Activated CD4-positive, alpha-beta T cell treated with anti-CD3 and anti-CD28 coated beads, Interleukin-2, amount 10 ng/mL, durations not matched to agents 24 days and 14 days (primary cell): ENCODE measurements at places on chromosomes 16 and 17. TPM values are rescaled to one million over a fixed set of nuclear protein-coding genes. Genes with fewer than 3 reads are reported as not detected.

DNA sequence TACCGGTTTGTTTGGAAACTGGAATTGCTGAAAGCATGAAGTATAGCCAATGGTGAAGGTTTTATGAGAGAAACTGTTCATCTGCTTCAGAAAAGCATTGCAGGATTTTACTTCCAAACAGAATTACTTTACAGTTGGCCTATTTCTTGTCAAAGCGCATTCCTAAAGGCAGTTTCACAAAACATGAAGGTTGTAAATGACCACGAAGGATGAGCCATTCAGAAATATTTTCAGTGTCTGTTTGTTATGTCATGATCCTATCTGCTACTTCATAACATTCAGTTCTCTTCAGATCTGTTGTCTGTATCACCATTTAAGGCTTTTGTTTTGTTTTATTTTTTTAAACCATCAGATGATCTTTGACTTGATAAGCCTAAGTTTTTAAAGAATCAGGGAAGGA is 45.7 kb downstream of the AATF start:
- no peak for DNase-seq
- no peaks in the 10 kb centered on the region for H3K27me3 ChIP-seq
- H3K27ac ChIP-seq: no peak overlapping the region
- H3K36me3 ChIP-seq: peaks cover 71% of the 10 kb centered on the region
- peaks cover under 1% of the 10 kb centered on the region for H3K4me1 ChIP-seq

GRCh38 chr17:7912927-7913524 is 3.1 kb downstream of the RNF227 start:
- H3K36me3 ChIP-seq: peaks cover 47% of the 10 kb centered on the region
- peaks cover 28% of the 10 kb centered on the region for H3K4me1 ChIP-seq
- DNase-seq: peak; percentile 88
- H3K4me3 ChIP-seq: peak overlapping the region; percentile 24
- no peaks in the 10 kb centered on the region for H3K27me3 ChIP-seq

GRCh38 chr17:41919840-41920579 is 1.3 kb upstream of the ACLY start:
- H3K4me3 ChIP-seq: peak overlapping the region; percentile 98
- H3K27me3 ChIP-seq: no peaks in the 10 kb centered on the region
- peaks cover 20% of the 10 kb centered on the region for H3K4me1 ChIP-seq
- peaks cover 9% of the 10 kb centered on the region for H3K36me3 ChIP-seq
- peak overlapping the region; percentile 5 for H3K27ac ChIP-seq
- DNase-seq: peak; percentile 63

GRCh38 chr16:85640254-85640558 is 27.1 kb downstream of the GSE1 start:
- H3K4me1 ChIP-seq: peaks cover 2% of the 10 kb centered on the region
- H3K27ac ChIP-seq: no peak overlapping the region
- H3K4me3 ChIP-seq: no peak overlapping the region
- no peaks in the 10 kb centered on the region for H3K36me3 ChIP-seq

- no peak overlapping the region for H3K4me3 ChIP-seq
- no peak overlapping the region for H3K27ac ChIP-seq
- H3K27me3 ChIP-seq: no peaks in the 10 kb centered on the region
- H3K36me3 ChIP-seq: no peaks in the 10 kb centered on the region
- no peaks in the 10 kb centered on the region for H3K4me1 ChIP-seq
These were observed 224.2 kb downstream of the ENGASE start for GRCh38 chr17:79298799-79299198.

DNA sequence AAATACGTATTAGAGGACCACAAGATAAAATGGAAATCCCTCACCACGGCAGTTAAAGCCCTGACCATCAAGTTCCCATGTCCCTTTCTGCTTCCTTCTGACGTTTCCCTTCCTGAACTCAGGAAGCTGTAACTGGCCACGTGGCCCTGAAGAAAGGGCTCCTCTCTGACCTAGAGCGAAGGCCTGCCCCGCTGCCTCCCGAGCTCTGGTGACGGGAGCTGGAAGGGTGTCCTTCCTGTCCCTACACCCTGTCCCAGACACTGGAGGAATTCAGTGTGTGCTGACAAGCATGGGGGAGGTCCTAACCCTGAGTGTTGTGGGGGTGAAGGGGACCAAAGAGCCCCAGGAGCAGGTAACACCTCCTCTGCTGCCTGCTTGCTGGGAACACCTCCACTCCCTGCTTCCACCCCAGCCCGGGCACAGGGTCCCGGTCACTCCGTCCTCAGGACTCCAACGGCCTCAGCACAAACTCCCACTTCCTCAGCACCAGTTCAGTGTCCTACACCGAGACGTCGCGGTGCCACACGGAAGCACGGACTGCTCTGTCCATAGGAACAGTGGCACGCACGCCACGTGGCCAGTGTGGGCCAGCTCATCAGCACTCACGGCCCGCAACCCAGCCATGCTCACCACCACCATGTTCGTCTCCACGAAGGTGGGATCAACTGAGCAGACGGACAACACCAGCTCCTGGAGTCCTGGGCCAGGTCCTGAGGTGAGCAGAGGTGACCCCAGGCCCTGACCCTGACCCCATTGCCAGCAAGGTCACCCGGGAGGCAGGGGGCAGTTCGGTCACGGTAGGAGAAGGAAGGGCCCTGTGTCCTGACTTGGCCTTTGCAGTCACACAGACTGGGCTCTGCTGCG is 16.9 kb downstream of the TMEM235 start:
- H3K4me1 ChIP-seq: peaks cover 25% of the 10 kb centered on the region
- no peak overlapping the region for H3K4me3 ChIP-seq
- H3K36me3 ChIP-seq: no peaks in the 10 kb centered on the region

DNA sequence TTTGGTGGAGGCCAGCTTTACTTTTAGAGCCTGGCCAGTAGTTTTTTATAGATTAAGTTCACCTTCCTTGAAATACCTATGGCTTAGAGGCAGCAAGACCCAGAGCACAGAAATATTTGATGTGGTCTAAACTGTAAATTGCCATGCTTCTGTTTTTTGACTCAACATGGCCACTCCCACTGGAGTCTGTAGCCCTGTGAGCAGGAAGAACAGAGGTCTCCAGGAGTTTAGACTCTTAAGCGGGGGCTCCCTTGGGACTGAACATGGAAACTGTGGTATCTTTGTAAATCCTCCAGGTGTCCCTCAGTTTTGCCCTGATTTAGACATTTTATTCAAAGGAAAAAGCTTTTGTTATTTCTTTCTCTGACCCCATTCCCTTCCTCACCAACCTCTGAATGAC is 145.6 kb downstream of the FTO start:
- no peak overlapping the region for H3K4me3 ChIP-seq
- peaks cover 14% of the 10 kb centered on the region for H3K4me1 ChIP-seq
- no peak overlapping the region for H3K27ac ChIP-seq
- DNase-seq: no peak

DNA sequence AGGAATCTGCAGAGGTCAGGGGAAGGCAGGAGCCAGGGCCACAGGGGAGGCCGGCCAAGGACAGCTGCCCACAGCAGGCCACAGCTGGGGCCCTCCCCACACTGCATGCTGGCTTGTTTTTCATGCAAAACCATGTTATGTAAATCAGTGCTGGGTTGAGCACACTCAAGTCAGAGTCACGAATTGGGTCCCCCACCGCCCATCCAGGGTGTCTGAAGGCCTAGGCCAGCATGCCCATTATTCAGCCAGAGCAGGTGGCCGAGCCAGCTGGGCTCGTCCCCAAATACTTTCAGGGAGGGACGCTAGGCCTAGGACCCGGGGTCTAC is 51.2 kb upstream of the TOB1 start:
- H3K27ac ChIP-seq: no peak overlapping the region
- no peaks in the 10 kb centered on the region for H3K36me3 ChIP-seq
- H3K27me3 ChIP-seq: no peaks in the 10 kb centered on the region
- DNase-seq: no peak

DNA sequence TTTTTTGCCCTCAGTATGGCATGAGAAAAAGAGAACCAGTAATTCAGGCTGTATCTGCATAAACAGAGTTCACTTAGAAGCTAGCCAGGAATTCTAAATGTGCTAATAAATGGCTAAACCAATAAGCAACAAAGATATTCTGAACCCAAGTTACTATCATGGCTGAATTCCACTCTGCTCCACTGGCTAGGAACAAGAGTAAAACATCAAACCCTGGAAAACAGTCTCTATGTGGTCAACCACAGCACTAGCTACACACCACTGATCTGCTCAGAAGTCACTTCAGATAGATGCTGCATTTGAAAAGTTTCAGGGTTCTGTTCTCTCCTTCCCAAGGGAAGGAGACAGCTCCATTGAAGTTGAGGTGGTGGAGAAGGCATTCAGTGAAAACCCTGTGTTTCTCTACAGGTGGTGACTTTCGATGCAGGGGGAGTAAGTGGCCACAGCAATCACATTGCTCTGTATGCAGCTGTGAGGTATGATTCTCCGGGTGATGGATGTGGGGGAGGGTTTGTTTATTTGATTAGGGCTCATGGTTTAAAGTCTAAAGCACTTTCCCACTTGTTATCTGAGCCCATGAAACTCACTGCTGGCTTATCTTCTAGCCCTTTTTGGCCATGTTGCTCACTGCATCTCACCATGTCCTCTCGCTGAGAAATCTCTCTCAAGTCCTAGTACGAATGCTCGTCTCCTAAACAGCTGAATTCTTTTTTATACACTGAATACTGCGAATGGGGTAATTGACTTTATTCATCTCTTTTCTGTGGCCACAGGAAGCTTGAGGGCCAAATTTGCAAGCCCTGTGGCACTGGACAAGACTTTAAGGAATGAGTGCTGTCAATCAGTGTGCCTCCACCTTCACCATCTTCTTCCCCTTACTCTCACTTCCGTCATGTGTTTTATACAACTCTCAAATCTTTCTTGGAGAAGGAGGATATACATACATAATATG is 39.9 kb downstream of the CENPV start:
- no peak for DNase-seq
- H3K27me3 ChIP-seq: no peaks in the 10 kb centered on the region

- no peak for DNase-seq
- H3K27ac ChIP-seq: no peak overlapping the region
- no peak overlapping the region for H3K4me3 ChIP-seq
- H3K4me1 ChIP-seq: no peaks in the 10 kb centered on the region
These were observed 9.7 kb downstream of the VASN start for GRCh38 chr16:4381072-4381934.

- no peaks in the 10 kb centered on the region for H3K27me3 ChIP-seq
- H3K4me3 ChIP-seq: no peak overlapping the region
- H3K27ac ChIP-seq: no peak overlapping the region
- no peaks in the 10 kb centered on the region for H3K4me1 ChIP-seq
- H3K36me3 ChIP-seq: no peaks in the 10 kb centered on the region
- no peak for DNase-seq
These were observed 21.7 kb upstream of the SMURF2 start for GRCh38 chr17:64683796-64684195.

- peaks cover 26% of the 10 kb centered on the region for H3K36me3 ChIP-seq
- H3K27me3 ChIP-seq: no peaks in the 10 kb centered on the region
- H3K27ac ChIP-seq: no peak overlapping the region
- no peaks in the 10 kb centered on the region for H3K4me1 ChIP-seq
- DNase-seq: peak; percentile 65
These were observed 14.9 kb upstream of the DDX19A start for GRCh38 chr16:70331588-70332358.

DNA sequence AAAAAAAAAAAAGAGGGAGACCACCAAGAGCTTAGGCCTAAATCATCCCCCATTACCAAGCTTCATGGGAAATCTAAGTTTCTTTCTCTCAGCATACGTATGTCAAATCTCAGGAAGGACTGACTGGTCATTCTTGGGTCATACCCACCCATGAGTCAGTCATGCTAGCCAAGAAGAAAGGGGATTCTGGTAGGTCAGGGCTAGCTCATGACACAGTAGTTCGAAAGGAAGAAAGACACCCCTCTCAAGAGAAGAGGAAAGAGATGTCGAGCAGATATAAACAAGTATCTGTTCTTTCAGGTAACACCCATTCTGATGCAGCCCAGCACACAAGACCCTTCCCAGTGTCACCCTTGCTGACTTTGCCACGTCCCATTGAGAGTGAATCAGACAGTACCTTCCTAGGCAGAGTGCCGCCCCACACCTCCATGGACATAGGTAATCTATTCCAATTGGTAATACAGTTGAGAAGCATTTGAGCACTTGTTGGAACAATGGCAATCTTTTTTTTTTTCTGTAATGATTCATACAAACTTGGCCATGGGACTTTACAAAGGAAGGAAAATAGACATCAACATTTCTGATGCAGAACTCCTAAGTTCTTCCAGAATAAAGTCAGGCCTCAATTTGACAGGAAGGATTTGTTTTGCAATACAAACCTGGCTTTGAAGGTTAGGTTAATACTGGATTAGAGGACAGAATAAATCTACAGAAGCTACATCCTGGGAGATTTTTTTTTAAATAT is 38.2 kb downstream of the COPRS start:
- no peak overlapping the region for H3K4me3 ChIP-seq
- H3K27ac ChIP-seq: no peak overlapping the region
- H3K27me3 ChIP-seq: peaks cover 4% of the 10 kb centered on the region
- no peaks in the 10 kb centered on the region for H3K36me3 ChIP-seq
- H3K4me1 ChIP-seq: no peaks in the 10 kb centered on the region
- no peak for DNase-seq

GRCh38 chr17:73262676-73263642 is 1.3 kb upstream of the CPSF4L start:
- H3K27me3 ChIP-seq: peaks cover 2% of the 10 kb centered on the region
- DNase-seq: no peak
- H3K27ac ChIP-seq: no peak overlapping the region

- no peaks in the 10 kb centered on the region for H3K27me3 ChIP-seq
- H3K4me1 ChIP-seq: no peaks in the 10 kb centered on the region
- no peaks in the 10 kb centered on the region for H3K36me3 ChIP-seq
- DNase-seq: no peak
These were observed 92.8 kb downstream of the AMFR start for GRCh38 chr16:56332464-56333079.

GRCh38 chr16:67163164-67163998 is 1.2 kb upstream of the HSF4 start:
- peak; percentile 92 for DNase-seq
- peaks cover 37% of the 10 kb centered on the region for H3K36me3 ChIP-seq
- H3K4me3 ChIP-seq: peak overlapping the region; percentile 75
- peaks cover 42% of the 10 kb centered on the region for H3K4me1 ChIP-seq
- H3K27ac ChIP-seq: peak overlapping the region; percentile 67
- peaks cover 13% of the 10 kb centered on the region for H3K27me3 ChIP-seq

DNA sequence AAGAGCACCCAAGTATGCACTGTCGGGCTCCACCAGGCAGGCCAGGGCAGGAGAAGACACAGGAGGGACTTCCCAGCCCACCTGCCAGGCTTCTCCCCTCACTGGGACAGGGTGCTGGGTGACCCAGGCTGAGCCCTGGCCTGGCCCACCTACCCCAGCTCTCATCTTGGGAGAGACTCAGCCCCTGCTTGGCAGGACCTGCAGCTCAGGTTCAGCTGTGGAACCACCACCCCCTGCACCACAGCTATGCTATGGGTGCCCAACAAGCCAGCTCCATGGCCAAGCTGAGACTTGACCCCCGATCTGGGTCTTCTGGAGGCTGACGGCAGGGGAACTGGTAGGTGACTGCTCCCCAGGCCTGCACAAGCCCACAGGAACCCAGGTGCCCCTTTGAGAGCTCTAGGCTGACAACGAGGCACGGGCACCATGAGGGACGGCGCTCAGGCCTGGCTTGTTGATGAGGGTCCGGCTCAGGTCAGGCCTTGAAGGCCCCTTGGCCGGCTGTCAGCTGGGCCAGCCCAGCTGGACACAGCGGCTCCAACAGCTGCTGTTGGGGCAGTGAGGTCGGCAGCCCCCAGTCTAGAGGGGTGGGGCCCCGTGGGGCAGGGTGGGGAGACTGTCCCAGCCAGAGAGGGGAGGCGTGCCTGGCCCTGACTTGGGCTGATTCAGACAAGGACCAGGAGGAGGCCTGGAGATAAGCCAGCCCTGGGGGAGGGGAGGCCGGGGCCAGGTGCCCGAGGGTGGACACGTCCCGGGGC is 4.6 kb downstream of the RPUSD1 start:
- H3K4me1 ChIP-seq: peaks cover 3% of the 10 kb centered on the region
- H3K27ac ChIP-seq: no peak overlapping the region

SULT1A2 gene
- 0.23 and 0.52 TPM in 2 replicates for total RNA-seq

SGSM2 gene
- 44.4 and 49.7 TPM in 2 replicates for total RNA-seq

ACSM3 gene
- total RNA-seq: 2.7 and 3.5 TPM in 2 replicates

CHST6 gene
- total RNA-seq: not detected in 2 replicates

INPP5K gene
- 19.1 and 21.0 TPM in 2 replicates for total RNA-seq
